Astrocyte (in vitro differentiated cells and primary cell): ENCODE measurements at places on chromosomes 13 and 19.

DNA sequence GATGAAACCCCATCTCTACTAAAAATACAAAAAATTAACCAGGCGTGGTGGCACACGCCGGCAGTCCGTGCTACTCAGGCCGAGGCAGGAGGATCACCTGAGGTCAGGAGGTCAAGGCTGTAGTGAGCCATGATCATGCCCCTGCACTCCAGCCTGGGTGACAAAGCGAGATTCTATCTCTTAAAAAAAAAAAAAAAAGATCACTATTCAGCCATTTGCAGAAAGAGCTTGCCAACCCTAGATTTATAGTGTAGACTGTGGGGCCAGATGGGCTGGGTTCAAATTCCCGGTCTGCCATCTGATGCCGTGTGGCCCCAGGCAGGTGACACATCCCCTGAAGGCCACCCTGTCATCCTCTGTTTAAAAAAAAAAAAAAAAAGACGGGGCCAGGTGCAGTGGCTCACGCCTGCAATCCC lies 28.9 kb downstream of the SMIM24 start:
- no peak for DNase-seq

GRCh38 chr13:97121894-97122293 lies 100.2 kb upstream of the MBNL2 start:
- DNase-seq = peak; percentile 73

- no peak for DNase-seq
Measured at GRCh38 chr13:31250435-31250834, 50.7 kb downstream of the B3GLCT start.

DNA sequence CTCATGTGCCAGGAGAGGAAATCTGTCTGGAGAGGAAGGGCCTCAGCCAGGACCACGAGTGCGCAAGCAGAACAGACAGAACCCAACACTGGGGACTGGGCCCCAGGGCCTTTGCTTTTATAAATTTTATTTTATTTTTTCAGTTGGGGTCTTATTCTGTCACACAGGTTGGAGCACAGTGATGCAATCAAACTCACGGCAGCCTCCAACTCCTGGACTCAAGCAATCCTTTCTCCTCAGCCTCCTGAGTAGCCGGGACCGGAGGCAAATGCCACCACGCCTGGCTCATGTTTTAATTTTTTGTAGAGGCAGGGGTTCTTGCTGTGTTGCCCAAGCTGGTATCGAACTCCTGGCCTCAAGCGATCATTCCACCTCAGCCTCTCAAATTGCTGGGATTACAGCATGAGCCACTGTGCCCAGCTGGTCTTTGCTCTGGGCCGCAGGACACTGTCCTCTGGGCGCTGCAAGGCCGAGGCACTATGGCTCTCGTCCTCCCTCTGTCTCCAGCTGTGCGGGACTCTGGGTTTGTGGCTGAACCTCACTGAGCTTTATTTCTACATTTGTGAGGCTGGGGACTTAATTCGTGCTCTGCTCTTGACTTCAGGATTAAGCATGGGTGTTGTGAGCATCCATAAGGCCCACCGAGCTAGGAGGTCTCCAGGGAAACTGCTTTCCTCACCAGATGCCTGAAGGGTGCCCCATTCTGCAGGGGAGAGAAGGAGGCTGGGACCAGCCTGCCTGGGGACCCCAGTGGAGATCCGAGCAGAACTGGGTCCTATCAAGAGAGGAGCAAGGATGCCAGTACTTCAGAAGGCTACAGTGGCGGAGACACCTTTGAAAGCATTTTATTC lies 144.2 kb upstream of the VSTM2B start:
- no peak for DNase-seq

DNA sequence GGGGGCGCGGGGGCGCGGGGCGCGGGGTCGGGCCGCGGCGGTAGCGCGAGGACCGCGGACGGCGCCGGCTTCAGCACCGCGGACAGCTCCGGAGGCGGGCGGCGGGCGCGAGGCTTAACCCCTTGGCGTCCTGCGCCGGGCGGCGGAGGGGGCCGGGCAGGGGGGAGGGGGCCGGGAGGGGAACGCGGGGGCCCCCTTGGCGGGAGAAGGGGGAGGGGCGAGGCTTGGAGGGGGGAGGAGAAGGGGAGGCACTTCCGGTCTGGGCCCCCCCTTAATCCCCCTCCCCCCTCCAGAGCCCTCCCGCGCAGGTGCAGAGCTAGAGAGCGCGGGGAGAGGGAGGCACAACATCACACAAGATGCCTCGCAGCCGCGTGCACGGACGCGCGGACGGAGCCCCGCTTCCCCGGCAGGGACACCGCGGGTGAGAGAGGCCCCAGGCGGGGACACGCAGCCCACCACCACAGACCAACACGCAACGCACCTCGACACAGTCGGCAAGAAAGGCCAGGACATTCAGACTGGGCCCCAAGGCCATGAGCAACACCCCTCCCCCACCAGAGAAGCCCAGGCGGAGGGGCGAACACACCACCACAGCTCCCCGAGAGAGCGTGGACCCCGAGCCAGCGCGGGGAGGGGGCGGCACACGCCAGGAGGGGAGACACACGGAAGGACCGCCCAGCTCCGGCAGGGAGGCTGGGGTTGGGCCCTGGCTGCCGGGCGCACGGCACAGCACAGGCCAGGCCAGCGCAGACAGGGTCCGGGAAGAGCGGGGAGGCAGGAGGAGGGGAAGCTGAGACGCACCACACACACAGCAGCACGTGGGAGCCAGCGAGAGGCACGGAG lies 24.1 kb downstream of the SHANK1 start:
- no peak for DNase-seq

GRCh38 chr13:38662362-38662761 lies 24.5 kb upstream of the FREM2 start:
- peak; percentile 81 for DNase-seq

DNA sequence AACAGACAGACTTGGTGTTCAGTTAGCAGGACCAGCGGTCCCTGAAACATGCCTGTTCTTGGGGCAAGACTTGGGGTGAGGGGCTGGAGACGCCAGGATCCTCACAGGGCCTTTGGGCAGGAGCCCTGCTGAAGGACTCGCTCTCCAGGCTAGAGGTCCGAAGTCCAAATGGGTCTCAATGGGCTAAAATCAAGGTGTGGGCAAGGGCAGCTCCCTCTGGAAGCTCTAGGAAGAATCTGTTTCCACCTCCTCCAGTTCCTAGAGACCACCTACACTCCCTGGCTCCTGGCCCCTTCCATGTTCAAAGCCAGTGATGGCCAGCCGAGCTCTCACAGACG lies 111.3 kb downstream of the TUBA3C start:
- no peak for DNase-seq

DNA sequence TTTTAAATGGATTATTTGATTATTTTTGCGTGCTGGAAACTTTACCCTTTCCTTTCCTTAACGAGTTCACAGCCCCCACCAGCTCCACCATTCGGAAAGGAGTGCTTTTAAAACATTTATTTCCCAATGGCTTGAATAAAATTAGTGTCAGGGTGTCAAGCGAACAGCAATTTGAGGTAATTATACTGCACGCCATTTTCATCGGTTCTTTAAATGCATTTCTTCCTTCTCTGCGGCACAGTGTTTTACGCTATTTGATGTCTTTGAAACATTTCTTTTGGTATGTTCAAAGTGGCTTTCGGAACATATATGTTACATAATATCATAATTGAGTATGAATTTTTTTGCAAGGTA lies 309 bp upstream of the SLITRK1 start:
- DNase-seq = no peak

DNA sequence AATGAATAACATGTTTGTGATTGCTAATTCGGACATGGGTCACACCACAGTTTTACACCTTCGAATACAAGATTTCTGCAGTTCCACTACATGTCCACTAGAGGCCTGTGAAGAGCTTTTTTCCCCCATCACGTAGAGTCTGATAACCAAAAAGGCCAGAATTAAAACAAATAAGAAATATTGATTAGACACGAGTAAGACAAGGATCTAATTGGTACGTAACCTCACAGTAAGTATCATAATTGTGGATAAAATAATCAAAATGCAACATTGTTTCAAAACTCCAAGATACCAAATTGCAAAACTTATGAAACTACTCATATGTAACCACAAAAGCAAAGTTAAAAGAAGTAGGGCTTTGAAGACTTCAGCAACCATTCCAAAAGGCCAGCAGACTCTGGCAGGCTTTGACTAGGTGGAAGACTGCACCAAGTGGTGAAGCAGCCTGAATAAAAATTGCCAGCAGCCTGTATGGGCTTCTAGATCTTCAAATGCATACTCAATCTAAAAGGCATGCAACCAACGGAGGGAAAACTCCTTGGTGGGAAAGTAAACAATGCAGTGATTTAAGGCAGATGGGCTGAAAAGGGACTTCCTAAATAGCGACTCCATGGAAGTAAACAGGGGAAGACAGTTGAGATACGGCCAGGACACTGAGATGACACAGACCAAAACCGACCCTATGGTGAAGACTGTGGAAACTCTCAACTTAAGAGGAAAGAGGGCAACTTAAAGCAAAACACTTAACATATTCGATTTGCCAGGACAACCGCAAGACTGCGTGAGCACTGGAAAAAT lies 56.7 kb downstream of the STARD13 start:
- peak; percentile 79 for DNase-seq

DNA sequence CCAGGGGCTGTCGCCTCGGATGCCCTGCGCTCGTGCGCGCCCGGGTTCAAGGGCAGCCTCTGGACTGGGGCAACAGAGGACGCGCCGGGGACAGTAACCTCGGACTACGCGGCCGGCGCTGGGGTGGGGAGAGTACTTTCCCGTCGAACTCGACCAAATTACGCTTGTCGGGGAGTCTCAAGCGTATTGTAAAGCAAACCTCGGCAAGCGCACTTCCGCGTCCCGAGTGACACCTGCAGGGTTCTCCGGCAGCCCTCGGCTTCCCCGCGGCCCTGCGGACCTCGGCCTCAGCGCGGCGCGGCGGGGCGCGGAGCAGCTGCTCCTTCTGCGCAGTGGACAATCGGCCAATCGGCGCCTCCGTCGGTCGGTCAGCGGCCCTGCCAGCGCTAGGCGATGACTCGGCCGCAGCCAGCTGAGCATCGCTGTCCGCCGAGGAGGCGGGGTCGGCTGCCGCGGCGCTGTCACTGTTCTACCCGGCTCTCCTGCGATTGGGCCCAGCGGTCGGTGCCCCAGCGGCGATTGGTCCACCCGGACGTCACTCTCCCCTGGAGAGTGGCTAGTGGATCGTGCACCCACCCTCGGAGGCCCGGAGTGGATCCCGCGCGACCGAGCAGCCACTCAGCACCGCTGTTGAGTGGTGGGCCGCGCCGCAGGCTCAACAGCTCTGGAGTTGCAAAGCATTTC lies at the start of gene SLC46A3:
Gene SLC46A3, minus strand, starts transcription at position 428 of the 684 bp plus-strand sequence. CDS start 972 bp downstream, outside the sequence.
- DNase-seq = peak; percentile 96

GRCh38 chr19:45636275-45636674 lies 2.9 kb downstream of the EML2 start:
- DNase-seq = no peak

DNA sequence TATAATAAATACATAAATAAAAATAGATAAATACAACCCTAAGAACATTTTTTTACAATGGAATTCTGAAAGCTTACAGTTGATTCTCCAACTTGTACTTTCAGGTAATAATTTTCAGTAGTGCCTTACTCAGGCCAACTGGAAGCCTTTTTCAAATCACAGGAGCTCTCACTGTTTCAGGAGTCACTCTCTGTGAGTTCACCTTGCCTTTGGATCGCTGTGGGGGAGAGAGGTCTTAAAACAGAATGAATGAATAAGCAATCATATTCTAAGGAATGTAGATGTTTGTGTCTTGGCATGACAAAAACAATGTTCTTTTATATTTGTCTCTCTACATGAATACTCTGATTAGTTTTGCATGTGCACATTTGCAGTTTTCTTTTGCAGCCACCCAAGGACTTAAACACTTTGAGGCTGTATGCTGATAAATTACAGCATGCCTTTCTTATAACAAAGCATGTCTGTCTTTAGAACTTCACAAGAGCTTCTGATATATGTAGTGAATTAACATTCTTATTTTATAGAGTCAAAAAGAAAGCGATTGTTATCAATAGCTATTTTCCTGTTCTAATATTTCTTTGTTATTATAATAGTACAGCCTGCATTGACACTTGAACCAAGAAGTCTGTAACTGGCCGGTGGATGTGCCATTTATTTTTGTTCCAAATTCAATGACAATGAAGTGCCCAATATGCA lies 1111.5 kb upstream of the ATXN8OS start:
- no peak for DNase-seq

DNA sequence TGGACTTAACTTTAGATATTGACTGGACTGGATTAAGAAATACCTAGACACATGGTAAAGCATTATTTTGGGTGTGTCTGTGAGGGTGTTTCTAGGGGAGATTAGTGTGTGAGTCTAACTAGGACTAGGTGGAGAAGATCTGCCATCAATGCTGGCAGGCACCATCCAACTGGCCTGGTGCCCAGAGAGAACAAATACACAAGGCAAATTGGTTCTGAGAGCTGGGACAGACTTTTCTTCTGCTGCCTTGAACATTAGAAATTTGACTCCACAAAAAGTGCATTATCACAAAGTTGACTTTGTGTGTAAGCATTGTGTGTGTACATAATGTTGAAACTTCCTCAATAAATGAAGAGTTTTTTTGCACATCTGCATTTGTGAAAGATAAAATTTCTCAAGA lies 522.1 kb downstream of the SUCLA2 start:
- no peak for DNase-seq

- DNase-seq = peak; percentile 90
Measured at GRCh38 chr19:57814505-57815246, at the start of gene ZNF552. ZNF552 (minus strand) TSS chr19:57814913; CDS start chr19:57814743, 170 bp downstream.

DNA sequence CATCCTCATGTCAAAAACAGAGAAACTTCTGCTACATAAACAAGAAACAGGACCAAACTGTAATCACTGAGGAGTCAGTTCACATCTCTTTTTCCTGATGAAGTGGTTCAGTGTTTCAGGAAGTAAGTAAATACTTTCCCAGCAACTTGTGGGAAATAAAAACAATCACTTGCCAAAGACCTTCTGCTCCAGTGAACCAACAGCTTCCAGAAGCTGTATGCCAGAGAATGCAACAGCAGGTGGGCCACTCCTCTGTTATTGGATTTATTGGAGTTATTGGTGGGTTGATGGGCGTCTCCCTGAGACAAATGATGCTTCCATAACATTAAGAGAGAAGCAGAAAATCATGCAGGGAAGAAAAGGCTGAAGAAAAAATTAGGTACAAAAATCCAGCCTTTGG lies 9.9 kb downstream of the SLC6A16 start:
- DNase-seq = no peak

- peak; percentile 84 for DNase-seq
Measured at GRCh38 chr13:35953537-35954206, 177.5 kb downstream of the DCLK1 start.

GRCh38 chr13:106738186-106738678 lies 170.3 kb upstream of the ARGLU1 start:
- no peak for DNase-seq

DNA sequence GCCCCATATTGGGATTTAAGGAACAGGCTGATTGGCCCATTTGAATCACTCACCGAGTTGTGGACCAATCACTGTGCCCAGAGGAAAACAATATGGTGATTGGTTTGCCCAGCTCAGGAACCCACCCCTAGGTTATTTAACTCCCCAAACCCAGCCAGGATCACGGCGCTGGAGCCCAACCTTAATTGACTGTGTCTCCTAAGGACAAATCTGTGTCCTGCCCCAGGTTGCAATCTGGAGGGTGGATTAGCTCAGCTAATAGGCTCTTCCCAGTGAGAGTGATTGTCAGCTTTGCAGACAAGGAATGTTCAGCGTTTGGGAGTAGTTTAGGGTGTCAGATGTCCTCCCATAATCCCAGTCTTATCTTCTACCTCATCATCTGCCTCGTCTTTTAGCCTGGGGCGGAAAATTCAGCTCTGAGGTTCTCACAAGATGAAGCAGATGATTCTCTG lies 3.5 kb upstream of the ZNF358 start:
- no peak for DNase-seq

- peak; percentile 47 for DNase-seq
Measured at GRCh38 chr19:19021115-19021514, 12.2 kb downstream of the SUGP2 start.

- no peak for DNase-seq
Measured at GRCh38 chr13:73966331-73966730, 167.9 kb downstream of the KLF12 start.

GRCh38 chr13:23554000-23554399 lies 16.2 kb upstream of the TNFRSF19 start:
- DNase-seq = no peak
